ENCODE measurements at places on chromosomes 6 and 20. TPM values are rescaled to one million over a fixed set of nuclear protein-coding genes. Genes with fewer than 3 reads are reported as not detected.
A peak's percentile ranks its signal among the peaks of the same experiment; 100 is the strongest.

The EYS gene
- total RNA-seq: not detected

The ARFGEF3 gene
- total RNA-seq: 13.4 TPM

The NRSN1 gene
- not detected for total RNA-seq

The BEND6 gene
- total RNA-seq: 2.7 TPM

The MYLK4 gene
- 0.75 TPM for total RNA-seq

DNA sequence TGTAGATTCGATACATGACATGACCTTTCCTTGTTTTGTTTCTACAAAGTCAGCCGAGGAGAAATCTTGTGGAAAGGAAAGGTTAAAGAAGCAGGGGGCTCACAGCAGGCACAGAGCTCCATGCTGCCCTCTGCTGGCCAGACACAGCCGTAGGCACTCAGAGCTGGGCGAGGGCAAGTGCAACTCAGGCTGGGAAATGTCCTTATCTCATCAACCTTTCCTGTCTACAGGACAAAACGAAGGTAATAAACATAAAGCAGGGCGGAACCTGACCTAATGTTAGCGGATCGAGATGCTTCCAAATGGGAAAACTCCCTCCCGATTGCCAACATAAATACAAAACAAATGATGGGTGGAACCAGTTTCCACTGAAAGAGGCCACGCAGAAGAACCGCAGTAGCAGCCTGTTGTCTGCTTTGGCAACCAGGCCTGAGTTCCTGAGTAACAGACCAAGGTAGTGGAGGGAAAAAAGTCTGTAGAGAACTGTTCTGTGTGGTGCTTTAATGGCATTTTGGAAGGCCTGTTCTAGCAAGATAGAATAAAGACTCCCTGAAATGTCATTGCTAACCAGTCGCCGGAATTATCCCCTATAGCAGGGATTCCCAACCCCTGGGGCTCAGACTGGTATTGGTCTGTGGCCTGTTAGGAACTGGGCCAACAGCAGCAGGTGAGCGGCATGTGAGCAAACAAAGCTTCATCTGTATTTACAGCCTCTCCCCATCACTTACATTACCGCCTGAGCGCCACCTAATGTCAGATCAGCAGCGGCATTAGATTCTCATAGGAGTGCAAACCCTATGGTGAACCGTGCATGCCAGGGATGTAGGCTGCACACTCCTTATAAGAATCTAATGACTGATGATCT is 85.2 kb downstream of the MBOAT1 start:
- no peak for DNase-seq

GRCh38 chr20:25016471-25016870 is 23.9 kb upstream of the APMAP start:
- no peak for DNase-seq

- no peak for DNase-seq
Observed at GRCh38 chr6:87152526-87152955, 2.8 kb upstream of the ZNF292 start.

DNA sequence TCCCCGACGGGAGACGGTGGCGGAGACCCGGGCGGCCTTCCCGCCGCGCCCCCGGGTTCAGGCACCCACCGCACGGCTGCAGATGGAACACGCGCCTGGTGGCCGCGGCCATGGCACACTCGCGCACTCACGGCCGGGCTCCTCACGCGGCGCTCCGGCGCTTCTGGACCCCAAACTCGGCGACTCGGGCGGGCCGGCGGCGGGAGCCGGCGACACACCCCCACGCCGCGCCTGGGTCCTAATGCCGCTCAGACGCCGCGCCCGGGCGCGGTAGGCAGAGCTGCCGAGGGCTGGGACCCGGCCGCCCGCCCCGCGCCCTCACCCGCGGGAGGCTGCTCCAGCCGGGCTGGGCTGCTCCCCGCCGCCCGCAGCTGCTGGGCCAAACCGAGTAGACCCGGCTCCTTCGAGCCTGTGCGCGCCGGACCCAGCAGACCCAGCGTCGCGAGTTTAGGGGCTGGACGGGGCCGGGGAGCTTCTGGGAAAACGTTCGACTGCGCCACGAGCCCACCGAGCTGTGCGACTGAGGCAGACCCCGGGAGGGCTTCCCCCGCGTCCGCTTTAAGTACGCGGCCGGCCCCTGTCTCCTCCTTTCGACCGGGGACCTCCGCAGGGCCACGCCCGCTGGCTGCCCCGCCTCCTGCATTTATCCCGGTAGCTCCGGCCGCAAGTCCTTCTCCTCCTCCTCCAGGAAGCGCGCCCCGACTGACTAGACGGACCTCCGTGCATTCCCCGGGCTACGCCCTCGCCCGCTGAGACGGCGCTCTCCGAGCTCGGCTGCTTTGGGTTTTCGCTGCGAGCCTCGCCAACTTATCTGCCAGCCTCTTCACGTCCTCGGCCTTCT is at the start of gene SLC4A11:
Gene SLC4A11, minus strand, starts transcription at position 165 of the 841 bp plus-strand sequence. Its CDS starts 53 bp downstream, at position 112.
- peak; percentile 42 for DNase-seq

- no peak for DNase-seq
Observed at GRCh38 chr6:36786055-36786675, 53.1 kb downstream of the CPNE5 start.

DNA sequence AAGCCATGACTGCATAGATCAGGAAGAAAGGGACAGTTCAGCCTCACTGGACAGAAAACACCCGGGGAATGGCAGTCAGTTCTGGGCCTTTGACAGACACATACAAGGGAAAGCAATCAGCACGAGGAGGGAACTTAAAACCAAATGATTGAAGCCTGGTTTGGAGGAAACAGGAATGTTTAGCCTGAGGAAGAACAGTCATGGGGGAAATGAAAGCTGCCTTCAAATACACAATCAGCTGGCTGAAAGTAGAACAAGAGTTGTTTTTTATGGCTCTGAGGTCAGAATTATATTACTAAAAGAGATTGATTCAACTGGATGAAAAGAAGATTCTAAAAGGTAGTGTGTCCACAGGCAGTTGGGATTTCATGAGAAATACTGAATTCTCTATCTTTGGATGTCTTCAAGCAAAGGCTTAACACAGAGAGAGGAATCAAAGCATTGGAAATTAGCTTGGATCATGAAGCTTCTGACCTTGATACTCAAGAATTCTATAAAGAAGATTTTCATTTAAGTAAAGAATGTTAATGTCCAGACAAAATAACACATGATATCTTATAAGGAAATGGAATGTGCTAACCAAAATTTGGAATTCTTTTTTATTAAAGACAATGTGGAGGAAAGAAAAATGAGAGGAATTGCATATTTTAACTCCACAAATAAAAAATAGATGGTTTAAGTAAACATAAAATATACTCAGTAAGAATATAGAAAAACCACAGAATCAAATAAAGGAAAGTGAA is 216.6 kb downstream of the IBTK start:
- DNase-seq: no peak

GRCh38 chr6:2693231-2693630 is 57.5 kb downstream of the MYLK4 start:
- no peak for DNase-seq

GRCh38 chr20:35801865-35802264 is 30.1 kb downstream of the PHF20 start:
- no peak for DNase-seq

DNA sequence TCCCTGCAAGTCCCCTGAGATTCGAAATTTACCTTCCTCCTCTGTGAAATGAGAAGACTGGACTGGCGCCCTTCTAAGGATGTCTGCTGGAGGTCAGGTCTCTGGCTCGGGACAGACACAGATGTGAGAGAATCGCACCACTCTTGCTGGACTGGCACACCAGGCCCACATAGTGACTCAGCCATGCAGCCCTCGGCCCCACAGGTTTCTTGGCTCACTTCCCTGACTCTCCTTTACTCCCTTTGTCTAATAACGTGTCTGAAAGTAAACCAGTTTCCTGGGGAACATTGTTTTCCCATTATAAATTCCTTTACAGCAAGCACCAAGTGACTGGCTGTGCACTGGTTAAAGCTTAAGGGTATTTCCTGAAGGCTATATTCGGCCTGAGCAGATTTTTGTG is 106.7 kb upstream of the PLEKHG1 start:
- peak; percentile 84 for DNase-seq

GRCh38 chr6:1591243-1591642 is 18.5 kb upstream of the FOXC1 start:
- DNase-seq: no peak

DNA sequence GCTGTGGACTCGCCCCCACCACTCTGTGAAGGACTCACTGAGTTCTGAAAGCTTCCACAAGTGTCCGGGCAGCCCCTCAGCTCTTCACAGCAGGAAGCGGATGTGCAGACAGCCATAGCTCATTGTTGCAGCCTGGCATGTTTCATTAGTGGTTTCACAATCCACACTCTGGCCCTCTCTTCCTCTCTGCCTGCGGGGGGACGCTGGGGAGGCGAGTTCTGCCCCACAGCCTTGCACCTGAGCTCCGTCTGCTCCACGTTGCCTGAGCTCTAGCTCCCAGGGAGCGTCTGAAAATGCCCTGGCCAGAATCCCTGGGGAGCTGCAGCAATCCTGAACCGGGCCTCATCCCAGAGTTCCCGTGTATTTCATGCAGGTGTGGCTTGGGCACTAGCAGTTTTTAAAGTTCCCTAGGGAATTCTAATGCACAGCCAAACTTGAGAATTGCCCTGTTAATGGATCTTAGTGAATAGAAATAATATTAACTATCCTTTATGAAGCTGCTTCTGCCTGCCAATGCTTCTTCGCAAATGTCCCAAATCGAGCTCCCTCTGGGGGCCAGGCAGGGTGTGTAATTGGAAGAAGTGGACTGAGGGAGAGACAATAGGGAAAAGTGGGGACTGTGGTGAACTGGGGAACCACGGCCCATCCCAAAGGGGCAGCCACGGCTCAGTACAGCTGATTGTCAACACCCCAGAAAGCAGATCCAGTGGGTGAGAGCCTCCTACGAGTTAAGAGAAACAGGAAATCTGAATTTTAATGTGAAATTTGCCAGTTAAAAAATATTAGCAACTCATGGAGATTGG is 51.5 kb downstream of the CTCFL start:
- no peak for DNase-seq

- DNase-seq: no peak
Observed at GRCh38 chr20:58239216-58239615, 10.8 kb upstream of the ANKRD60 start.

DNA sequence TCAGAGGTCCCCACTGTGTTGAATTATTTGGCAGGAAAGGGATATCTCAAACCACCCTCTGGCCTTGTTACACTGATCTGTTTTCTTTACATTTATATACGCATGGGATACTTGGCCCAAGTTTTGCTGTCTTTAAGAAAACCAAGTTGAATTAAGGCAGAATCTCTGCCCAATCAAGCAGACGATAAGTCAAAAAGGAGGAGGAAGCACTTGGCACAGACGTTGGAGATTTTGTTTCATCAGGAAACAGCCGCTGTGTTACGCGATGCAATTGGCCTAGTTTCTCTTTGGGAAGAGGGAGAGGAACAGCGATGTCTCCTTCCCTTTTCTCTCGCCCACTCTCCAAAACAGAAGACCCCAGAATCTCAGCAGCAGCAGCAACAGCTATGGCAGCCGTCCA is 20.2 kb upstream of the NAA20 start:
- no peak for DNase-seq

DNA sequence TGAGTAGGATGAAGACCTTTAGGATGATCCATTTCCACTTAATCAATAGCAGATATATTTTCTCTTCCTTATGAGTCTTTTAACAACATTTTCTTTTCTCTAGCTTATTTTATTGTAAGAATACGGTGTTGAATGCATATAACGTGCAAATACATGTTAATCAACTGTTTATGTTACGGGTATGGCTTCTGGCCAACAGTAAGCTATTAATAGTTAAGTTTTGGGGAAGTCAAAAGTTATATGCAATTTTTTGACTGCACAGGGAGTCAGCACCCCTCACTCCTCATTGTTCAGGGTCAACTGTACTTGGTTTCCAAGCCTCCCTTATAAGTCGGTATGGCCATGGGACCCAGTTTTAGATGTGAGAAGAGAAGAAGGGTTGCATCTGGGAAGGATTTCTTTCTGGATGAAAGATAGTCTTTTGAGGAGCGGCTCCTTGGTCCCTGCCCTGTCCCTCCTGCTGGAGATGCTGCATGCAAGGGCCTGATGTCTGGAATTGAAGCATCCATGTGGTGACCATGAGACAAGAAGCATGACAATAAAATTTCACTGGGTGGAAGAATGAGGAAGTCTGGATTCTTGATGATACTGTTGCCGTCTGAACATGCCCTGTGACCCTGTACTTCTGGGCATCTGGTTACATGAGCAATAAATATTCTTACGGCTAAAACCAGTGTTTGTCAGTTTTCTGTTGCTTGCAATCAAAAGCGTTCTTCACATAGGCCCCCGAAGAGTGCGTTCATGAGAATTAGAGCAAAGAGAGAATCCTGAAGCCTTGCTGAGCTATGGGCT is 194.7 kb upstream of the PMEPA1 start:
- no peak for DNase-seq

GRCh38 chr6:168895102-168895812 is 358.4 kb downstream of the THBS2 start:
- no peak for DNase-seq

DNA sequence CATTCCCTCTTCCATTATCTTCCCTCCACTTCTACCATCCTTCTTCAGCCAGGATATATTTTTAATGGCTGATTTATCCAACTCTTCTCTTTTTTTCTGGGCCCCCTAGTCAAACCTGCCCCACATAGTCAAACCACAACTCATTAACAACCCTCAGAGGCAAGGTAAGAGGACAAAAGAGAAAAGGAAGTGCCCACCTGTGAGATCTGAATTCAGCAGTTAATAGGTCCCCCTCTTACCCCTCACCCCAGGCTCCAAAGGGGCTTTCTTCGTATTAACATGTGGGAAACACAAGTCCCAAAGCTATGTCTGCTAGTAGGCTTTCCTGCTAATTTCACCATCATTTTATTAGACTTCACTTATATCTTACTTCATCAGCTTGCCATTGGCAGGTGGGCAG is 44.1 kb upstream of the TSPYL1 start:
- DNase-seq: no peak

GRCh38 chr6:81909981-81910900 is 157.8 kb upstream of the TENT5A start:
- DNase-seq: no peak

GRCh38 chr6:37559050-37559449 is 59.4 kb upstream of the CCDC167 start:
- DNase-seq: no peak

DNA sequence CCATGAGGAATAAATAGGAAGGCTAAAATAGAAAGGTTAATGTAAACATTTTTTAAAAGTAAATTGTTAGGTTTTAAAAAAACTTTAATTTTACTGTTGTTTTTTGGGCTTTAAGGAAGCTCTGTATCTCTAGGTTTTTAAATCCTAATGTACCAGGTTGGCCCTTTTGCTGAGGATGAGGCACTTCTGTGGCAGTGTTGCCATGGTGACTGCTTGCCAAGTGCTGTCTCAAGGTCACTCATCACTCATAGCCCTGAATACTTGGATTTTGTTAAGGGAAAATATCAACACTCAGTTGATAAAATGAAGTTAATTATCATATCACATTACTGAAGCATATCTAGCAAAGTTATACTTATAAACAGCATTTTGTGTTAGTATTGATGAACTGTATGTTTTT is 50.2 kb downstream of the NCOA3 start:
- DNase-seq: no peak

DNA sequence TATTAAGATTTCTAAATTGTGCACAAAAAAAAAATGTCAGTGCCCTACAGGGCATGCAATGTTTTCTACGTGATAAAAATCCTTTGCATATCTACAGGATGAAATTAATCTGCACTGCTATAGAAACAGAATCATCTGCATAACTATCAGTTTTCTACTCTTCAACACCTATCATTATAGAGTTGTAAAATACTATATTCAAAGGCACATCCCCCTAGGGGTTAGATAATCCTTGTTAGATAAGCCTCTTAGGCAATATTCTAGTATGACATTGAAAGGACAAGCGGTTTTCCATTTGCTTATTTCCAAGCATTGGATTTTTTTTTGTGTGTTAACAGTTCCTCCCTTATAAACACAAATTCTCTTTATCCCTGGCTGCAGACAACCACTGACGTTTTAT is 98.7 kb upstream of the LAMA2 start:
- DNase-seq: no peak

GRCh38 chr6:45447005-45447404 is 69.3 kb upstream of the SUPT3H start:
- DNase-seq: no peak

All from kidney epithelial cell (primary cell).